ENCODE measurements at places on chromosomes 12 and 14.
A peak's percentile ranks its signal among the peaks of the same experiment; 100 is the strongest.

DNA sequence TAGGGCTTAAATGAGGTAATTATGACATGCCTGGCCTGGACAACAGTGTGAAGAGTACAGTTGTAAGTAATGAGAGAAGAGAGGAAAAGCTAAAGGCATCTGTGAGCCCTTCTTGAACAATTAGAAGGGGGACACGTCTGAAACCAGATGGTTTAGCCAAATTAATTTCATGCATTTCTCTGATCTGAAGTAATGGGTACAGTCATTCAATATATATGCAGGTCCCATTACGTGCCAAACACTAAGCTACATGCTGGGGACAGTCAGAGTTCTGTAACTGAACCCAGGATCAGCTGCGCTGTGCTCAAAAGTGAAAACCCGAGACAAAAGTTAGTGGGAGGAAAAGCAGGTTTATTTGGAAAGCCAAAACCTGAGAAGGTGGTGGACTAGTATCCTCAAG, 207.2 kb upstream of the TMTC1 start:
- no peaks in the 10 kb centered on the region for H3K36me3 ChIP-seq
- H3K27ac ChIP-seq, result no peak overlapping the region
- H3K4me3 ChIP-seq, result no peak overlapping the region
- no peaks in the 10 kb centered on the region for H3K27me3 ChIP-seq

GRCh38 chr12:45415393-45415817, 199.5 kb downstream of the ANO6 start:
- no peaks in the 10 kb centered on the region for H3K27me3 ChIP-seq
- no peaks in the 10 kb centered on the region for H3K4me1 ChIP-seq
- H3K36me3 ChIP-seq, result peaks cover 43% of the 10 kb centered on the region
- H3K4me3 ChIP-seq, result no peak overlapping the region
- H3K27ac ChIP-seq, result no peak overlapping the region
- peak; percentile 4 for DNase-seq

- H3K4me3 ChIP-seq, result no peak overlapping the region
- H3K27me3 ChIP-seq, result no peaks in the 10 kb centered on the region
- H3K27ac ChIP-seq, result no peak overlapping the region
Observed at GRCh38 chr12:13079440-13079906, 24.0 kb downstream of the GSG1 start.

- H3K36me3 ChIP-seq, result no peaks in the 10 kb centered on the region
- H3K27ac ChIP-seq, result no peak overlapping the region
- no peaks in the 10 kb centered on the region for H3K27me3 ChIP-seq
- H3K4me3 ChIP-seq, result no peak overlapping the region
Observed at GRCh38 chr12:112808156-112808555, 16.6 kb downstream of the RPH3A start.

DNA sequence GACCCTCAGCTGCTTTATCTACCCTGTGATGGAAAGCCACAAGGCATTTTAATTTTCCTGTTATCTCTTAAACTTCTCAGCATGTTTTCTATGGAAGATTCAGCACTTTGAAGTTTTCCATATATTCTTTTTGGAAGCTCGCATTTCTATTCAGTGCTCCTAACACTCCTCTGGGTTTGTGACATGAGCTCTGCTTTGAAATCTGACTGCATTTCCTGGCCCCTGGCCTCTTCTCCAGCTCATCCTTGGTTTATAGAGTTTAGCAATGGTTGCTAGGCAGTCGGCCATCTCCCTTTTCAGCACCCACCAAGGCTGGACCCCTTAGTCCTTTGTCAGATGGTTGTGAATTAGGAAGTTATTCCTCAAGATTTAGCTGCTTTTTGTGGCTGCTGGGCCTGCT, 150.6 kb downstream of the KCNA5 start:
- H3K4me3 ChIP-seq, result no peak overlapping the region
- H3K27ac ChIP-seq, result no peak overlapping the region
- no peak for DNase-seq
- H3K27me3 ChIP-seq, result no peaks in the 10 kb centered on the region

- DNase-seq, result no peak
- H3K36me3 ChIP-seq, result no peaks in the 10 kb centered on the region
- H3K27me3 ChIP-seq, result no peaks in the 10 kb centered on the region
- H3K4me3 ChIP-seq, result no peak overlapping the region
- no peaks in the 10 kb centered on the region for H3K4me1 ChIP-seq
Observed at GRCh38 chr14:104573930-104574329, 5.6 kb upstream of the C14orf180 start.

GRCh38 chr12:11264501-11264900, 5.0 kb downstream of the PRB3 start:
- H3K4me1 ChIP-seq, result no peaks in the 10 kb centered on the region
- H3K4me3 ChIP-seq, result no peak overlapping the region
- DNase-seq, result no peak

- H3K4me3 ChIP-seq, result no peak overlapping the region
- no peaks in the 10 kb centered on the region for H3K4me1 ChIP-seq
- DNase-seq, result no peak
- H3K27ac ChIP-seq, result no peak overlapping the region
- no peaks in the 10 kb centered on the region for H3K27me3 ChIP-seq
- no peaks in the 10 kb centered on the region for H3K36me3 ChIP-seq
Observed at GRCh38 chr14:54193871-54194270, 202.9 kb upstream of the CDKN3 start.

DNA sequence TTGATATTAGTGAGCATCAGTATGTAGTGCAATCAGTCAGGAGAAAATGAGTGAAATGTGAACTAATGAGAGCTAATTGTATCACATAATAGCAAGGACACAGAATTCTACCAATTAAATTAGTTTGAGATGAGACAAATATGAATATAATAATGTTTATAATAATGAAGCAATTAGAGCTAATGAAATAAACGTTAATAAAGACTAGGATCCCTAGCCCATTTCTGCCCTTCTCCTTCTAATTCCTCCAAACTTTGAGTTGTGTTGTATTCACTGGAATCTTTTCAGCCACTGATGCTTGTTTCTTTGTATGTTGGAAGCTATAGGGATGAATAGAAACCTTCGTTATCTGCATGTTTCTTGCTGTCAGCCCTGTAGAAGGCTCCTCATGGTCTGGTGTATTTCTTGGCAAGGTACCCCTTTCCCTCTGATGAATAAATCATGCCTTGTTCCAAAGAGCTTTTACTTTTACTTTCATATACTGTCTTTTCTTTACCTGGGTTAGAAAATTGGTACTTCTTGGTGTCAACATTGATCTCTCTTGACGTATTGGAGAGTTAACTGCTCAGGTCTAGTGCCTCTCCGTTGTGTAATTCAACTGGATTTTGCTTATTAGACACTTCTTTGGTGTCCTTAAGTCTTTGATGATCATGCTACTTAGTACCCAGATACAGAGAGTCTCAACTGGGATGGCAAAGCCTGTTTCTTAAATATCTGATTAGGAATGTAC, 154.8 kb downstream of the PTCSC3 start:
- no peaks in the 10 kb centered on the region for H3K36me3 ChIP-seq
- no peak overlapping the region for H3K4me3 ChIP-seq
- H3K27me3 ChIP-seq, result no peaks in the 10 kb centered on the region

DNA sequence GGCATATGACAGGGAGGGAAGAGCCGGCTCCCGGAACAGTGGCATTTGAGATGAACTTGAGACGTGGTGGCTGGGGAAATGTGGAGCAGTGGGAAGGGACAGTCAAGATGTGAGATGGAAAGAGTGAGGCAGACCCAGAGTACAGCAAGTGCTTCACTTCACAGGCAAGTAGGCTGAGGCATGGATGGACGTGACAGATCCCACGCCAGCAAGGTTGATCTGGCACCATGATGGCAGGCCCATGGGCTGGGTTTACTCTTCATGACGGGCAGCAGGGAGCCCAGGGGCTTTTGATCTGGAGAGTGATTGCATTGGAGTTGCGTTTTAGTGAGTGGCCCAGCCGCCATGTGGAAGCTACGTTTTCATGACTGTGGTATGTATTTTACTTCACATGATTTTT, 17.9 kb upstream of the EML1 start:
- H3K4me3 ChIP-seq, result no peak overlapping the region
- no peak for DNase-seq
- H3K27me3 ChIP-seq, result no peaks in the 10 kb centered on the region
- no peaks in the 10 kb centered on the region for H3K36me3 ChIP-seq
- H3K4me1 ChIP-seq, result no peaks in the 10 kb centered on the region

- H3K36me3 ChIP-seq, result no peaks in the 10 kb centered on the region
- DNase-seq, result no peak
- no peak overlapping the region for H3K27ac ChIP-seq
- no peak overlapping the region for H3K4me3 ChIP-seq
Observed at GRCh38 chr12:121600702-121601336, 20.0 kb upstream of the KDM2B start.

DNA sequence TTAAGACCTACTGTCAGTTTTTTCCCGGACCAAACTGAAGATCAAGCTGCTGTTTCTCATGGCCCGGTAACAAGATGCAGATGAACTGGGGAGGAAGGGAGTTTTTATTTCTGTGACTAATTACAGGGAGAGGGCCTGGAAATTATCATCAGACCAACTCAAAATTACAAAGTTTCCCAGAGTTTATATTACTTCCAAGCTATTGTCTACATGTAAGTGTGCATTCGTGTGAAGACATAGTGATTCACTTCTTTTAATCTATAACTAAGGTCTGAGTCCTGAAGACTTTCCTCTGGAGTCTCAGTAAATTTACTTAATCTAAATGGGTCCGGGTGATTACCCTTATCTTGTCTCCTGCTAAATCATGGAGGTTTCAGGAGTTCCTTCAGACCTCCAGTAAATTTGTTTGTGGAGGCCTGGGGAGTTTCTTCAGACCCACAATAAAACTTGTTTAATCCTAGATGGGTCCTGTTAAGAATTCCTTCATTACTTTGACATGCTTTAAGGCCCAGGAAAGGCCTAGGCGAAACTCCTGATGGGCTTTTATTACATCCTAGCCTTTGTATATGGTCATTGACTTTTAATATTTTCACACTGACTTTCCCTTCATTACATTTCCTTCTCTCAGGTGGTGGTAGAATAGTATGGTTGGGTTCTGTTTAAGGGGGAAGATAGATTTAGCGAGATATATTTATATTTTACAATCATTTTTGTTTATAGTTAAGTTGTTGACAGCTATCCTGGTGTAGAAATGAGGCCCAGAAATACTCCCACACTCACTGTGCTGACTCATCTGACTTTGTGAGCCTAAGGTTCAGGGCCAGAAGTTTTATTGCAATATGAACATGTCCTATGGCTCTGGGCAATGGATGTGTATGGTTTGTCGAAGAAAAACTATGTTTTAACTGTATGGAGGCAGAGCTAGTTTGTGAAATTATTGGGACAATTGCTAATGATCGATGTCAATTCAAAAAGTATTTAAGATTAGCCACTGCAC, 627.0 kb upstream of the FBXO33 start:
- H3K27ac ChIP-seq, result no peak overlapping the region
- no peaks in the 10 kb centered on the region for H3K4me1 ChIP-seq
- no peaks in the 10 kb centered on the region for H3K27me3 ChIP-seq
- no peak for DNase-seq

DNA sequence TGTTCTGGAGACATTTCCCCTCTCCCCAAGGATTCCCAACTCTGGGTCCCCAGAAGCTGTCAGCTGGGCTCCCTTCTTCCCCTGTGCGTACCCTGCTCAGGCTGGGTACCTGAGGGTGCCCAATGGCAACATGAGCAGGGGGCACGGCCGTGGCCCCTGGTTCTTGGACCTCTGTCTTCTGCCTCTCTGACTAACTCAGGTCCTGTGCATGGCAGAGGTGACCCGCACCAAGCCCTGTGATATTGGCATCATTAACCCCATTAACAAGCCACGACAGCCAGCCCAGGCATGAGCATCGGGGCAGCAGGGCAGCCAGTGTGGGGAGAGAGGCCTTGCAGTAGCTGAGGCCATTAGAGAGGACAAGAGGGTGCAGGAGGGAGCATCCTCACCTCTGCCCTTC, 28.4 kb downstream of the RTL1 start:
- no peaks in the 10 kb centered on the region for H3K4me1 ChIP-seq
- H3K4me3 ChIP-seq, result no peak overlapping the region
- no peak overlapping the region for H3K27ac ChIP-seq
- DNase-seq, result no peak
- no peaks in the 10 kb centered on the region for H3K36me3 ChIP-seq
- no peaks in the 10 kb centered on the region for H3K27me3 ChIP-seq

- DNase-seq, result no peak
- H3K4me3 ChIP-seq, result no peak overlapping the region
- peaks cover 2% of the 10 kb centered on the region for H3K27me3 ChIP-seq
- no peak overlapping the region for H3K27ac ChIP-seq
- no peaks in the 10 kb centered on the region for H3K4me1 ChIP-seq
Observed at GRCh38 chr14:30882431-30882830, 8.1 kb downstream of the COCH start.

- no peaks in the 10 kb centered on the region for H3K36me3 ChIP-seq
- H3K4me3 ChIP-seq, result no peak overlapping the region
- H3K27me3 ChIP-seq, result no peaks in the 10 kb centered on the region
- no peak for DNase-seq
- no peaks in the 10 kb centered on the region for H3K4me1 ChIP-seq
- no peak overlapping the region for H3K27ac ChIP-seq
Observed at GRCh38 chr12:28088566-28089272, 101.5 kb upstream of the CCDC91 start.

GRCh38 chr14:65277580-65278270, 134.8 kb upstream of the FUT8 start:
- no peaks in the 10 kb centered on the region for H3K36me3 ChIP-seq
- DNase-seq, result no peak
- H3K27ac ChIP-seq, result no peak overlapping the region
- H3K4me1 ChIP-seq, result peaks cover 10% of the 10 kb centered on the region
- no peak overlapping the region for H3K4me3 ChIP-seq

DNA sequence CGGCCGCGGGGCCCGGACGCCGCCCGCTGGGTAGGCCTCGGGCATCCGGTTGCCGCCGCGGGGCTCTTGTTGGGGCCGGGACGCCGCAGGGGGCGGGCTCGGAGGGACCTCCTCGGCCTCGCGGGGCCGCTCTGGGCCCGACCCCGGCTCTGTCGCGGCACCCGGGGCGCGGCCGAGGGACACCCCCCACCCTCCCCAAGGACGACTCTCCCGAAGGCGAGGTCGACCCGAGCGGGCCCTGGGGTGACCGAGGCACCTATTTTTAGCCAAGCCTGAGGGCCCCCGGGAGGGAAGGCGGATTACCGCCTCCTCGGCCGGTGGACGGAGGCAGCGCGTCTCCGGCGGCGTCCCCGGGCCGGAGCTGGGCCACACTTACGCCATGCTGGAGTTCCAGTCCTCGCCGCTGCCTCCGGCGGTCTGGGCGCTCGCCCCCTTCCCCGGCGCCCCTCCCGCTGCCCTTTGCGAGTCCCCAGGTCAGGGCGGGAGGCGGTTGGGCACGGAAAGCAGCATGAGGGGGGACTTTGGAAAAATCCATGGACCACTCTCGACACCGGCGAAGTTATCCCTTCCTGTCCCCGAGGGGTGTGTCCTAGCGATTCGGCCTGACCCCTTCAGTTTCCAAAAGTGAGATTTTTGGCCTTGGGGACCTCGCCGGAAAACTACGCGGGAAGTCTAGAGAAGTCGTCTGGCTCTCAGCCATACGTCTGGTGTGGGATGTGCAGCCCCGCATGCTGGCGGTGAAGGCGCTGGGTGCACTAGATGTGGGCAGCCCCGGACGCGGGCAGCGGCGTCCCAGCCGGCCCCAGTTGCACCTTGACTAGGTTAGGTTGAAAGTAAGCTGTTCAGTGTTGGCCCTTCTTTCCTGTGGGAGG, 699 bp downstream of the KTN1 start:
- H3K27ac ChIP-seq, result peak overlapping the region; percentile 83
- peak overlapping the region; percentile 83 for H3K4me3 ChIP-seq
- H3K4me1 ChIP-seq, result peaks cover 18% of the 10 kb centered on the region
- H3K36me3 ChIP-seq, result no peaks in the 10 kb centered on the region
- H3K27me3 ChIP-seq, result no peaks in the 10 kb centered on the region
